PC-9 (cell line): ENCODE measurements at places on chromosomes 5 and 9.

- DNase-seq, result no peak
These were observed 23.0 kb upstream of the NSG2 start for GRCh38 chr5:174022384-174023095.

- DNase-seq, result no peak
These were observed 612.6 kb downstream of the EBF1 start for GRCh38 chr5:158487156-158487555.

GRCh38 chr5:170582644-170583330, 79.0 kb downstream of the KCNIP1 start:
- DNase-seq, result no peak

DNA sequence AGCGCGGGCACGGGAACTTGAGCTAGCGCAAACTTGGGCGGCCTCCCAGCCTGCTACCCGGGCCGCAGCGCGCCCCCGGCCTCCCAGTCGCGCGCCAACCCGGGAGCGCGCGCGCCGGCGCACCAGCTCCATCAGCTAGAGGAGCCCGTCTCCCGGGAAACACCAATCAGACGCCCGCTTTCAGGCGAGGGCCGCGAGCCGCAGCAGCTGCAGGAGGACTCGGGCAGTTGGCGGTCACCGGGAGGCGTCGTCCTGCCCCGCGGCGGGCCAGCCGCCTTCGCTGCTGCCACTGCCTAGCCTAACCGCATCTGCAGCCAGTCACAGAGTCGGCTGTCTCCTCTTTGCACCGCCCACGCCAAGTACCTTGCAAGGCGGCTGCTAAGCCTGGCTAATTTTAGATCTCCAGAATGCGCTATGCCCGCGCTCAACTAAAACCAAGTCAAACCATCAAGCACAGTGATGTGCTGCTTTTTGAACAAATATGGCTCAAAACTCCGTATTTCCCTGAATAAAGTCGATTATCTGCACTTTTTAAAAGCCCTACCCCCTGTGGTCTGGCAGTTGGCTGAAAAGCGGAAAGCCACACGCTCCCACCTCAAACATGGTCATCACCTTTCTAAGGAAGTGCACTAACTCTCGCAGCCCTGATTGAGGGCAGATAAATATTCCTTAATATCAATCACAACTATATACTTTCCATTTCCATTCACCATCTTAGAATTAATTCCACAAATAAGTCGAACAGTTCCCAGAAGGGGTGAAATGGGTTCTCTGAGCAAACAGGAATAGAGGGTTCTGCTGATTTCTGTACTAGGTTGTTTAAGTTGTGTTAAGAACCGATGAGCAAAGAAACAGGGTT, 221.8 kb downstream of the MEF2C start:
- peak; percentile 84 for DNase-seq

DNA sequence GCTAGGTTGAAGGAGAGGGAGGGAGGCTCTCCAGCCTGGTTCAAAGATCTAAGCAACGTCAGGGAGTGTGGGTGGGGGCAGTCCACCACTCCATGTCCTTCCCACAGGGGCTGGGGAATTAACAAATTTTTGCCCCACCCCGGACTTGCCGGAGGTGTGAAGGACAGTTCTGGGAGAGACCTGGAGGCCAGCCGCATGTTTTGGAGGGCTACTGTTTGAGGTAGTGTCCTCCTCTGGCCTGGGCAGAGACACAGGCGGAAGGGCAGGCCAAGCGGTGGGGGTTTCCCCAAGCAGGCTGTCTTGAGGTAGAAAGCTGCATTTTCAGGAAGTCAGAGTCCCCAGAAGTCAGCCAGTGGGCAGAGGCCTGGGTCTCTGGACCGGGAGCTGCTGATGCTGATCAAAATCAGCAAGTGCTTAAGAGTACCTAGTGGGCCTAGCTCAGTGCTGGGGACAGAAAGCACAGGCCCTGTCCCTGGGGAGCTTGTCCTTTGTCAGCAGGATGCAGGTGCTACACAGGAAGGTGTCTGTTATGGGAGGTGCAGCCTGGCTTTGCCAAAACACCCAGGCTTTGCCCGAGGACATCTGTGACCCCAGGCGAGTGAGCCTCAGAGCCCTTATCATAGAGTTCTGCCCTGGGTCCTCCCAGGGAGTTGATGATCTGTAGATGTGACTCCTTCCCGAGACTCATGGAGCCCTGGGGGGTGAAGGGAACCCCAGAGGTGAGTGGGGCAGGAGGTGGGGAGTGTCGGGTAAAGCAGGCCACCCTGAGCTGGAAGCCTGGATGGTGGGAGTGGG, 18.5 kb downstream of the JADE2 start:
- DNase-seq, result no peak

DNA sequence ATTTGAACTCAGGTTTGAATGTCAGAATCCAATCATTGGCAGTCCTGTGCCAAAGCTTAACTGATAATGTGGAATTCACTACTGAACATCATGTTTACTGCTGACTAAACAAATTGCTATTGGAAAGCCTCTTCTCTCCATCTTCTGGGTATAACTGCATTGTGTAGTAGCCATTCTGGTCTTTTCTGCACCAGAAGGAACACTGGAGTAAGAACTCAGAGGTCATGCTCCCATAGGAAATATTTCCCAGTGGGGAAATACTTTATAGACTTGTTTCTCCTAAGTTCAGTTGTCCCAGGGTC, 25.9 kb downstream of the SLC1A3 start:
- no peak for DNase-seq

DNA sequence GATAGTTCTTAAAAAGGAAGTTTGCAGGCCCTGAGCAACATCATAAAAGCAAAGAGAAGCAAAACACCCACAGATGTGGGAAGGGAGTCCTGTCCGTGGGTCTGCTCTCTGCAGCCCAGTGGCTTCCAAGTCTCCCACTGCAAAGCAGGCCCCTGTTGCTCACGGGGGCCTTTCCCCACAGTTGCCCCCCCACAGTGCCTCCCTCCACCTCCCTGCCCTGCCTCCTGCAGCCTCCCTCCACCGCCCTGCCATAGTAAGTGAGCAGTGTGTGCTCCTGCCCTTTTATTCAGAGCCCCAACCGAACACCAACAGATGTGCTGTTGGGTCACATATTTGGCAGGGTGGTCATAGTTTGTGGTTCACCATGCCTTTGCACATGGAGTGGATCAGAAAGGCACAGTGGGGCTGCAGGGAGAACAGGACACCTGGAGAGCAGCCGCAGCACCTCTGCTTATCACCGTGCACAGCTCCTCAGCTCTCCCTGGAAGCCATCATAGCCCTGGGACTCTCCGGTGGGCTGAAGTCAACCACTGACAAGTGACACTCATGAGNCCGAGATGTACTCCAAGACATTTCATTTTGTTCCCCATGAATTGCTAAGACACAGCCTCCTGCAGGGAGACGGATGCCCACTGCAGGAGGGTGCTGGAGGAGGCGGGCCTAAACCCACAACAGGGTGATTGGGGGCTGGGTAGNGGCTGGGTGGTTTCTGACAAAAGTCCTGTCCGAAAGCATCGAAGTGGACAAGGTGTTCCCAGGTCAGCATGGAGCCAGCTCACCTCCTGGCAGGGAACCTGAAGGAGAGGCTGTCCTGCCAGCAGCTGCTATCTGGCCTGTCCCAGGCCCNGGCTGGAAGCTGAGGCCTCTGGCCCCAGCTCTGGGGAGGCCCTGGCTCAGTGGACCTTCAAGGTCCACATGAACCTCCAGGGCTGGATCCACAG, 278.9 kb downstream of the GADD45G start:
- DNase-seq, result no peak

- DNase-seq, result no peak
These were observed 77.6 kb upstream of the TMC1 start for GRCh38 chr9:72443855-72444254.

- DNase-seq, result no peak
These were observed 249.6 kb downstream of the SLIT3 start for GRCh38 chr5:169051351-169051750.

DNA sequence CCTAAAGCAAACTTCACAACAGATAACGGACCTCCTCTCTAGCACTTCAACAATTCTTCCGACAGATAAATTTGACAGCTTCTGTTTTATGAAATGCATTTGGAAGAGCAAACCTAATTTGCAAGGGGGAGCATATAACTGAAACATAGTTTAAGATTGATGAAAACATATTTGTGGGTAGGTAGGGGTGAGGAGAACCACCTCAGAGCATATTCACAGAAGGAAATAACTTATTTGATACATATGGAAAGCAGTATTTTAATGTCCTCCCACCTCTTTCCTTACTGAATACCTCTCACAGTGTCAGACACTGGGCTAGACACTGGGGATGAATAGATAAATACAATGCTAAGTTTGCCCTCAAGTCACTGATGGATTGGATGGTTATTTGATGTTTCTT, 384.8 kb downstream of the MAT2B start:
- DNase-seq, result no peak

DNA sequence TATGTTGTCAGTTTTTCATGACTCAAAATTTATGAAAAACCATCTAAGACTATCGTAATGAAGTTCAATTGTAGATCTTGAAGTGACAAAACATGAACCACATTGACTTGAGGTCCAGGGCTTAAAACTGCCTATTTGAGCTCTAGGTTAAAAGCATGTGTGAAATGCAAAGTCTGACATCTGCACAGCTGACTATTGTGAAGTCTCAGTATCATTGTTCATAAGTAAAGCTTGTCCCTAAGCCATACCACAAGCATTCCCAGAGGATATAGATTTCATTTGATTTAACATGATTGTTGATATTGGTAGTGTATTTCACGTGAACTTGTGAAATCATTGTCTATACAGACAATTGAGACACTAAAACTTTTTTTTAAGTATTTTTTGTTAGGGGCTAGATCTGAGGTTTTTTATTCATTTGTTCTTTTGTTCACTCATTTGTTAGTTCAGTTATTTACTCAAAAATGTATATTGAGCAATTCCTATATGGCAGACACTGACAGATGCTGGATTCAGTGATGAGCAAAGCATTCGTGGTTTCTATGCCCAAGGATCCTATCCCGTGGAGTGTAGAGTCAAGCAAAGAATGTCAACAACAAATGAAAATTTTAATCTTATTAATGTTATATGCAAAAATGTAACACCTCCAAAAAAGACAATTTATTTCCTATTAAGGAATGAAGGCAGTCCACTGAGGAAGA, 485.2 kb downstream of the RAB3C start:
- no peak for DNase-seq

GRCh38 chr5:61732796-61733195, 400.7 kb downstream of the ZSWIM6 start:
- DNase-seq, result no peak

- peak; percentile 57 for DNase-seq
These were observed 36.1 kb downstream of the MRPL36 start for GRCh38 chr5:1763548-1763911.

GRCh38 chr5:42887575-42887974, 75.9 kb upstream of the SELENOP start:
- DNase-seq, result no peak

GRCh38 chr5:90542827-90543519, 13.6 kb upstream of the LYSMD3 start:
- no peak for DNase-seq

DNA sequence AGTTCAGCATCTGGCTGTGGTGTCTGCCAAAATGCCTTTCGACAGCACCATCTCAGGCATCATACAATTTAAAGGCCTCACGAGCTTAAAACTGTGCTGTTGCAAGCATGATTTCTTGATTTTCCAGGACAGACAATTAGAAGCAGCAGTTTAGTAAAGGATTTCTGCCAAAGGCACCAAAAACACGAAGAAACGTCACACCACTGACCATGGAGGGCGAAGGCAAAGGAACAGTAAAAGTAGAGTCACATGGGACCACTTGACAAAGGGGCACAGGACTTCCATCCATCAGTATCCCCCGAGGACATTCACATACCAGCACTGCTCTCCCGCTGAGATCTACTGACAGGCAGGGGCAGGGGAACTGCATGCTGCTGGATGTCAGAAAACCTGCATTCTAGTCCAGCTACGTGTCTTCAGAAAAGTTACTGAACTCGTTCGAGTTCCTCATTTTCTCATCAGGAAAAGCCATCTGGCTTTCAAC, 70.4 kb upstream of the FBXW11 start:
- DNase-seq, result no peak

GRCh38 chr9:655875-656274, 185.6 kb upstream of the DMRT1 start:
- DNase-seq, result no peak

GRCh38 chr5:28499766-28500290, 1461.4 kb upstream of the CDH9 start:
- DNase-seq, result no peak

DNA sequence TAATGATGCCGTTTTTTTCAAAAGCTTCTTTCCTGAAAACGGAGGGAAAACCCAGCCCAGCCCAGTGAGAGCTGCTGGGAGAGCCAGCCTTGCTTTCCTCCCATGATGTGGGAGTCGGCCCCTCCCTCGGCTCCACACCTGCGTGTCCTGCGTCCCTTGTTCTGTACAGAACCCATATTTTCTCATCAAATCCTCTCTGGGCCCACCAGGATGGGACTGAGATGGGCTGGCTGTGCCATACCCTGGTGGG, 8.9 kb downstream of the FLT4 start:
- DNase-seq, result no peak

- DNase-seq, result no peak
These were observed 24.8 kb downstream of the PTBP3 start for GRCh38 chr9:112308588-112308987.

DNA sequence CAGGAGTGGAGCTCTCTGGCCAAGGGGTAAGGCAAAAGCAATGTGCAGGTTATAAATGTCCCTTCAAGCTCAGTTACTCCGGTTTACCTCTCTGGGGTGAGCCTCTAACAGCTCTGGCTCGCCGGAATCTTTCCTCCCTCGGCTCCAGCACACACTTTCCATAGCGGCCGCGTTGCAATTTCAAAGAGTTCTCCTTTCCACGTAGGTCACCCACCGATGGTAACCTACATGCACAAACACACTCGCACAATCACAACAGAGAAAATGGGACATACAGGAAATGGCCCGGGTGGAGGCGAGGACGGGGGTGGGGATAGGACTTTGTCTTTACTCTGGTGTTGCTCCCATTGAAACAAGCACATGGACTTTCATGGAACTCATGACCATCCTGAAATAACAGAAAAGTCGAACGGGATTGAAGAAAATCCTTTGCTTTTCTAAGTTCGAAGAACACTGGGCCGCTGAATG, 1.2 kb downstream of the LHFPL2 start:
- DNase-seq, result no peak

- no peak for DNase-seq
These were observed 154.4 kb upstream of the COX7C start for GRCh38 chr5:86463339-86463738.
